Hematopoietic multipotent progenitor cell treated with erythropoietin and hydrocortisone succinate and interleukin-3 and kit ligand, for 17 days (in vitro differentiated cells): ENCODE measurements at places on chromosomes 3 and 15.

DNA sequence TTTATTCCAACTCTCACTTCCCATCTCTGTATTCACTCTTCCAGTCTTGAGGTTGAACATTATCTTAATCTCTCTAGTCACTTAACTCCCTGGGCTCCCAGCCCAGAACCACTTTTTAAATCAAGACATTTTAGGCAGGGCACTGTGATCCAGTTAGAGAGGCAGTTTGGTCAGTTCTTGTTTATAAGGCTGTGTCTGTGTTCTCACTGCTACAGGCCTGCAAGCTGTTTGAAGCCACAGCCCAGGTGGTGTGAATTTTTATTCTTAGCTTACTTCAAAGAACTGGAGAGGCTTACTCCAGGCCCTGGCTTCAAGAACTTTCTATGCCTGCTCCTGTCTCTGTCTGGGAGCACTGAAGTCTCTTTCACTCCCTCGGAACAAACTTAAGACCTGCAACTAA, 906.1 kb downstream of the CADM2 start:
- no peak for DNase-seq

- DNase-seq: no peak
Observed at GRCh38 chr15:85489773-85490493, 109.5 kb downstream of the AKAP13 start.

- no peak for DNase-seq
Observed at GRCh38 chr3:128100161-128100560, 23.5 kb downstream of the RUVBL1 start.

DNA sequence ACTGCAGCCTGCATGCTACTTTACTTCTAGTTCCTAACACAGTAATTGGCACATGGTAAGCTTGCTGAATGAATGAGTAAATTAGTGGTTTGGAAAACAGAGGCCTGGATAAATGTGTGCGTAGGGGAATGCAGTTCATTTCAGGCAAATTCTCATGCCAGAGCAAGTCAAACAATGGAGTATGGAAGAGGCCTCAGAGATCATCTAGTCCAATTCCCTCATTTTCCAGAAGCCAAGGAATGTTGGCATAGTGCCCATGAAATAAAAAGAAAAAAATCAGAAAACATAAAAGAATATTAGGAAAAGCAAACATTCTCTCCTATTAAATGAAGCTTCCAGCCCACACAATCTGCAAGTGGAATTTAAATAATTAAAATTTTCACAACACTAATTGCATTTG, 92.4 kb downstream of the MB21D2 start:
- no peak for DNase-seq

- DNase-seq: no peak
Observed at GRCh38 chr3:143224716-143225115, 105.1 kb downstream of the CHST2 start.

- DNase-seq: no peak
Observed at GRCh38 chr3:135226057-135226456, 431.0 kb downstream of the EPHB1 start.

DNA sequence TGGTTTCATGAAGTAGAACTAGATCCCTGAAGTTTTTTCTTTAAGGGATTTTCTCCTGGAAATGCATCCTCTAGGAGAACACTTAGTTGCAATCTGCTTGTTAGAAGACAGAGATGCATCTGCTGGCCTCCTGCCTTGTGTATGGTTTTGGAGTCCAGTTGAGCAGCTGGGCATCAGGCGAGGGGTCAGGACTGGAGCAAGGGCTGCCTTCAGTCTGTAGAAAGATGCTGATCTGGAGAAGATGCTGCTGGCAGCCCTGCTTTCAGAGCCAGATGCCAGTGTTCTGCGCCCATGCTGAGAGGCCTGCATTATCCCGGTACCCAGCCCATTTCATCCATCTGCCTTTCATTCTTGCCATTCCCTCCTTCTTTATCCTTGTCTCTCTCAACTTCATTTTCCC, 77.4 kb downstream of the CHCHD6 start:
- DNase-seq: no peak

DNA sequence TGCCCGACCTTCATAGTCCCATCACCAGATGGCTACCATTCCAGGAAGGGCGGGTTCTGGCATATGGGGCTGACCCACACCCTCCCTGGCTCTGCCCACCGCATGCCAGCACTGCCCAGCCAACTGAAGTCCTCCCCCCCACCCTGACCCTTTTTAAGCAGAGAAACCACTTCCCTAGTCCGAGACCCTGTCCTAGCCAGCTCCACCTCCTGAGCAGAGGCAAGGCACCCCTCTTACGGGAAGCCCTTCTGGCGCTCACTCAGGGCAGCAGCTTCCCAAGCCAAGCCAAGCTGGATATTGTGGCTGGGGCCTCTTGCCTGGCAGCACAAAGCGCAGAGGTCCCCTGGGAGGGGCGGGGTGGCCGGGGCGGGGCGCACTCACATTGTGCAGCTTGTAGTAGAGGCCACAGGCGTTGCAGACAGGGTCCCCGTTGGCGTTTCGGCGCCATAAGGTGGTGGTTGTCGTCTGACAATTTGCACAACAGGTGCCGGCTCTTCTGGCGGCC, 11.5 kb downstream of the GATA2 start:
- DNase-seq: no peak

DNA sequence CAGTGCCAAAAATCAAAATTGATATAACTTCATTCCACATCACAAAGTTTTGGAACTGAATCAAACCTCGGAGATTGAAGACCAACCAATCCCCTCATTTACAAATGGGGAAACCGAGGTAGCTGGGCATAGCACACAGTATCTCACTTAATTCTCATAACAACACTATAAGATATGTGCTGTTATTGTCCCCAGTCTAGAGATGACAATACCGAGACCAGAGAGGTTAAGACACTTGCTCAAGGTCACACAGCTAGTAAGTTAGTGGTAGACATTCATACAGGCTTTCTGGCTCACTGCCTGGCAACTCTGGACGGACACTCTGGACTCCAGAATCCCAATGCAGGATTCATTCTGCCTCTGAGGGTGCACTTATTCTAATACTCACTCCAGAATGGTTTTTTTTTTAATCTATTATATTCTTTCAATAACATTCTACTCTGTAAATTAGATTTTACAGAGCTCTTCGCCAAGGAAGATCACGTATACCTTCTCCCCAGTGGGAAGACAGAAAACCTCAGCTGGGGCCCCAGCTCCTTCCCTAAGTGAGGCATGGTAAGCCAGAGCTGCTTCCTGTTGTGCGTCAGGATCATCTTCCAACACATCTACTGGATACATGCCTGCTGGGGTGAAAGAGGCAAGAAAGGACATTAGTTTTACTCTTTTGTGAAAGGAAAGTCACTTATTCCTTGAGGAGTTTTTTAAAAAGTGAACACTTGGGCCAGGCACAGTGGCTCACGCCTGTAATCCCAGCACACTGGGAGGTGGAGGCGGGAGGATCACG, 128.4 kb upstream of the IGF1R start:
- no peak for DNase-seq

DNA sequence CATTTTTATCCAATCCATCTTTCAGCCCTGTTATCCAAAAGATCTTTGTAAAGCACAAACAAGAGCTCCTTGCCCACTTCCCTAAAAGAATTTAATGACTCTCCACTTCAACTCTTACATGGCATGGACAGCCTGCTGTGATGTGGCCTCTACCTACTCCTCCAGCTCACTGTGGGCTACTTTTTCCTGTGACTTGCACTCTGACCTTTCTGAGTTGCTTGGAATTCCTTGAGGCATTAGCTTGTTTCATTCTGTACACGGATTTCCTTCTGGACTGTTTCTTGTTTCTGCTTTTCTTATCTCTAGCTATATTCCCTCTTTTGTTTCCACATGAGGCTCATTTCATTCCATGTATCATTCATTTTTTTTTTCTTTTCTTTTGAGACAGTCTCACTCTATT, 15.2 kb downstream of the QTRT2 start:
- DNase-seq: no peak

- DNase-seq: no peak
Observed at GRCh38 chr15:57251308-57251707, 125.0 kb upstream of the CGNL1 start.

DNA sequence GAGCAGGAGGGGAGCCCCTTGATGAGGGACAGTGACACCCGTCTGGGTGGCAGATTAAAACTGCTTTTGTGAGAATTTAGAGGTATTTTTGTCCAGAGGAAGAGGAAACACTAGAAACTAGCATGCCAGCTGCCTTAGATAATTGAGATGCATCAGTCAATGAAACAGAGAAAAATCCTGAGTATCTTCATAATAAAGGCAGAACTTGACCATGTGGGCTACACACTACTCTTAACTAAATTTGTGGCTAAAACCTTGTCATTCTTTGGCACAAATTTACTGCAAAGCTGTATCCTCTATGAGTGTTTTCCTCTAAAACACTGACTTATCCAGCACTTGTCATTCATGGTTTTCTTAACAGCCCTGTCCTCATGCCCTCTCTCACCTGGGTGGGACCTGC, 259.7 kb upstream of the TPM1 start:
- no peak for DNase-seq

- DNase-seq: no peak
Observed at GRCh38 chr3:14806641-14807263, 12.0 kb upstream of the FGD5 start.

- no peak for DNase-seq
Observed at GRCh38 chr3:72336114-72336651, 512.1 kb downstream of the SHQ1 start.
